ENCODE measurements at places on chromosomes 13 and 19. TPM values are rescaled to one million over a fixed set of nuclear protein-coding genes. Genes with fewer than 3 reads are reported as not detected.

Gene OBI1
- 8.6 TPM for total RNA-seq

Gene ZNF497
- 3.9 TPM for total RNA-seq

Gene KIR2DL1
- total RNA-seq, result not detected

DNA sequence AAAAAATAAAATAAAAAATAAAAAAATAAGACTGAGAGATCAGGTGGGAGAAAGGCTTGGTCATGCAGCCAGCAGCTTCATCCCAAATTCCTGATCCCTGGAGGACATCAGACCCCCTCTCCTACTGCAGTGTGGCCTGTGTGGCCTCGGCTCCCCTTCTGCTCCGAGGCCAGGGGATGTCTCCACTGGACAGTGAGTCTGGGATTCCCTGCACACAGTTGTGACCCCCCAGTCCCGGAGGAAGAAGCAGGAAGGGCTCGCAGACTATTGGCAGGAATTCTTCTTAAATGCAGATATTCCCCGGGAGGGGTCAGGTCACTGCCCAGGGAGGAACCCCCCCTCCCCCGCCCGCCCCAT, 41.9 kb downstream of the ZNF627 start:
- no peak for DNase-seq

DNA sequence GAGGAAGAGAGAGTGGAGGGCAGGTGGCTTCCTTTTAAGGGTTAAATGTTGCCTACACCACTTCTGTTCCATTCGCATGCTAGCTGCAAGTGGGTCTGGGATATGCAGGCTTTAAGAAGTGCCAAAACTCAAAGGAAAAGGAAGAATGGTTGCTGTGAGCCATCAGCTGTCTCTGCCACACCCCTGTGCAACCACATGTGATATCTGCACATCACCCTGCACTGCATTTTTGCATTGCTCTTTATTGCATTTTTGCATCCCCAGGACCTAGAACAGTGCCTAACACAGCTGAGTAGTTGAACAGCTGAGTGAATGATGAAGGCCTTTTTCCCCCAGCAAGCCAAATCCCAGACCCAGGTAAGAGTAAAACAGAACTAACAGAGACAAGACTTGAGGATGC, 136.1 kb downstream of the ZIC5 start:
- no peak for DNase-seq

GRCh38 chr13:112722433-112723263, 32.8 kb downstream of the ATP11A start:
- DNase-seq, result peak; percentile 11

Data from MCF 10A (cell line).